Fibroblast of skin of right biceps (primary cell): ENCODE measurements at places on chromosomes 5 and 9.

DNA sequence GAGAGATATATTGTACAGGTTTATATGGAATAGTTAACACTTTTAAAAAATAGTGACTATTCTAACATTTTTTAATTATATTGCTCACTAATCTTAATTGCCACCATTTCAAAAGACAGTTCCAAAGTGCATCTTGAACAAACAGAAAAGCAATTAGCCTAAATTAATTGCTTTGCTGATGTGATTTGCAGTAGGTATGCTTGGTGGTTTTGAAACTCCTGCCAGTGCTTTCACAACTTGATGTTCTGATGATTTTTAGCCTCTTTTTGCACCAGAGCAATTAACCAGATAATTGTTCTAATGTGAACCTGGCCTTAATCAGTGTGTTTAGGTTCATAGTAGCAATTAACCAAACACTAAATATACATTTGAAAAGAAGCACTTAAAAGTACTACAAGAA is 207.6 kb downstream of the FBXL17 start:
- no peak for DNase-seq

- DNase-seq: peak; percentile 21
These were observed 133.0 kb downstream of the GNA14 start for GRCh38 chr9:77514886-77515711.

DNA sequence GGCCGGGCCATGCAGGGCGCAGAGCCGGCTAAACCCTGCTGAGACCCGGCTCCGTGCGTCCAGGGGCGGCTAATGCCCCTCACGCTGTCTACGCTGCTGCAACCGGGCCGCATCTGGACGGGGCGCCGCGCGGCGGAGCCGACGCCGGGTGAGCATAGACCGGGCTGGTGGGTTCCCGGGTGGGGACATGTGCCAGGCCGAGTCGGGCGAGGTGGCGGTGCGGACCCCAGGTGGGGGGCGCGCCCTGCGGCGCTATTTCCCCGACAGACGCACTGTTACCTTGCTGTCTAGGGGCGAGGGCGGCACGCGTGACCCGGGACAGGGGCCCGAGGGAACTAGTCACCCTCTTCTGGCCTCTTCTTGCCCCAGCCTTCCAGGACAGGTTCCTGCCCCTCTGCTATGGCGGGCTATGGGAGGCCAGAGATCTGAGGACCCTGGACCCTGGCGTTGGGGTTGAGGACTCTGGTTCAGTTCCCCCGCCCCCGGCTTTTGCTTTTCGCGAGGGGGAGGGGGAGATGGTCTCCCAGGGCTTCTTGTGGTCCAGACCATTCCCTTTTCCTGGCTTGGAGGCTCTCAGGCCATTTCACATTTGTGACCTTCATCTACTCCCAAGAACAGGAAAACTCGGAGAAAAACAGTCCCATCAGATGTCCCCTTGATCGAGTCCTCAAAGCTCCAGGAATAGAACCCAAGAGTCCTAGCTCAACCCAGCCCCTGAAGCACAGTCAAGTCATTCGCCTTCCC is 536 bp downstream of the SLC27A4 start:
- DNase-seq: no peak

DNA sequence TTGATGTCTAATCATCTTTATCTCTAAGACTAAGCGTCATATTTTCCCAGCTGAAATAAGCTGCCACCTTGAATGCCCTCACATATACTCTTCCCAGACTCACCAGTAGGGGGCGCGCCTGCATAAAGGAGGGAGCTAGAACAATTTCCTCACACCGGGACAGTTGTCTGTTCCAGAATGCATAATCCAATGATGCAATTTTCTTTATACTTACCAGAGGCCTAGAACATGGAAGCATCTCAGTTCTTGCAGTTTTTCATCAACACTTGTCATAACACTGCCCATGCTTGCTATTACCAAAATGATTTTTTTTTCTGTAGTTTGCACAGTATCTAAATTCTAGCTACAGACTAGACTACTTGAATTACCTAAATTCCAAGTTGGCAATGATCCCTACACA is 203.9 kb downstream of the FRMD3 start:
- DNase-seq: peak; percentile 86

DNA sequence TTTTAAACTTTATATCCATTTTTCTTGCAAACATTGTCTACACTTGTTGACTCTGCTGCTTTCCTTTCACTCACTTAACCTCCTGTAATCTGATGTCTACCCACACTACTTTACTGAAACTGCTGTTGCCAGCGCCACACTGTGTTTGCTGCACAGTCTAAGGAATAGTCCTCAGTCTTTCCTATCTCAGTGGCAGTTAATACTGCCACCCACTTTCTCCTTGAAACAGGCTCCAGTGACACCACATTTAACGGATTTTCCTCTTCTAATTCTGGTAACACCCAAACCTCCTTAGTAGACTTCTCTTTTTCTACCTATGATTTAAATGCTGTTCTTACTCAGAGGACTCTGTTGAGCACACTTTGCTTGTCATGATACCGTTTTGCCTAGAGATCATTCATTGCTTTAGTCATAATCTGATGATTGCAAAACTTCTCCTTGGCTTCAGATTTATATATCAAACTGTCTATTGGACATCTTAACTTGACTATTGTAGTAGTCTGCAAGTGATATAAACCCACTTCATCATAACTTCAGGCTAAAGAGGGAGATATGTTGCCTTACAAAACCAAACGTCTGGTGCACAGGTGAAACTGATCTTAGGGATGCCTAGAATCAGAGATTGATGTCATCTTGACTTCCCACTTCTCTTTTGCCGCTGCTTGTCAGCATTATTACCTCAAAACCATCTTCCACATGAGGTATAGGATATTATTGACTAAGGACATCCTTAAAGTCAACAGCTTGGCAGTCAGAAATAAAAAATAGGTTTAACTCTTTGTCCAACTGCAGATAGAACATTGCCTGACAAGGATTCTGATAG is 94.1 kb downstream of the CDC42SE2 start:
- no peak for DNase-seq
